ENCODE measurements at places on chromosomes 13 and 19.

GRCh38 chr19:33247441-33247819, 21.8 kb upstream of the SLC7A10 start:
- DNase-seq: peak; percentile 75

DNA sequence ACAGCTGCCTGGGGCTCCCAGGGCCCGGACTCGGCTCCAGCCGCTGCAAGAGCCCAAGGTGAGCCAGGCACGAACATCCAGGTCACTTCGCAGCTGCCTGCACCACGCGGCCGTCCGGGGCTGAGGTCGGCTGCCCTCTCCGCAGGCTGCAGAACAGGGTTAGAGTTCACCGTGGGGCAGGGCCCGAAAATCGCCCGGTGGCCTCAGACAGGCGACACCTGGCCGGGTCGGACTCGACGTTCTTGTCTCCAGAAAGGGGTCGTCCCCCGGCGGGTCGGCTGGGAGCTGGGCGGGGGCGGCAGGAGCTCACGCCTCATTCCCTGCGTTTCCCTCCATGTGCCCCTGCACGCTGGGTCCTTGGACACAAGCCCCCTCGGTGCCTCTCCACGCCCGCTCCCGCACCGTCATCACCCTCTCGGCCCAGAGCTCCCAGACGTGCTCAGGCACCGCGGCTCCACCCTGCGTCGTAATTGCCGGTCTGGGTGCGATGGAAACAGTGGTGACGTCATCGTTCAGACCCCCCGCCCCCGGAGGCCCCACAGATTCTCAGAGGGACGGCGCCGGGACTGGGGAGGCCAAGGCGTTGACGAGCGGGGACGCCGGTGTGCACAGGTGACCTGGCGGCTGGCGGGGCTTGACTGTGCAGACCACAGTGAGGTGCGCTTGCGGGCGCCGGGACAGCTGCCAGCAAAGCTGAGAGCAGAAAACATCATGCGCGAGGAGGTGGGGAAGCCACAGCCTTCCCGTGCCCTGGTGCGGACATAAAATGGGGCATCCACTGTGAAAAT, 4.0 kb upstream of the GRIN3B start:
- no peak for DNase-seq

DNA sequence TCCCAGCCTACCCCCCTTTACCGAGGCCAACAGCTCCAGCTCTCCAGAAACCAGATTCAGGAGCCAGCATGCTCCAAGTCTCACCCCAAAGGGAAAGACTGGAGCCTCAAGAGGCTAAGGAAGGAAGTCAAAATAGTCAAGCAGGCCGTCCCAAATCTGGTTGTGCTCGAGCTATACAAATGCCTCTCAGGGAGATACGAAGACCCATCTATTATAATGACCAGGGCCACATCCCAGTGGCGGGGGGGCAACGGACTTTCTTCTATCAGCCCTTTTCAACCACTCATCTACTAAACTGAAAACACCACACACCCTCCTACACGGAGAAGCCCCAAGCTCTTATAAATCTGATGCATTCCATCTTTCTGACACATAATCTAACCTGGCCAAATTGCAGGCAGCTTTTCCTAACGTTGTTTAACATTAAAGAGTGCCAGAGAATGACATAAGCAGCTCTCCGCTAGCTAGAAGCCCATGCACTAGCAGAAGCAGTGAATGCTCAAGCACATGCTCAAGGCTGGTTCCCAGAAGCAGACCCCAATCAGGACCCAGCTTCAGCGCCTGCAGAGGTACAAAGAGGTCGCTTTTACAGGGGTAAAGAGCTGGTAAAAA, 104.6 kb upstream of the ZNF98 start:
- no peak for DNase-seq

DNA sequence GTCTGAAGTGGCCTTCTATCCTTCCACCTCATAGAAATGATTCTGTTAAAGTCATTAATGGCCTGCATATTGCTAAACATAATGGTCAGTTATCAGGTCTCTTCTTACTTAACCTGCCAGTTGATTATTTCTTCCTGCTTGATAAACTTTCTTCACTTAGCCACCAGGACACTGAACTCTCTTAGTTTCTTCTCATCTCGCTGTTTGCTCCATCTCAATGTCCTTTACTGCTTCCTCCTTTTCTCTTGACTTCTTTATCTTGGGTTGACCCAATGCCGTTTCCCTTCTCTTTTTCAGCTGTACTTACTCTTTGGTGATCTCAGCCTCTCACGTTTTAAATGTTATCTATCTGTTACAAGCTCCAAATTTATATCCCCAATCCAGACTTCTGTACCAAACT, 17.1 kb upstream of the CLC start:
- DNase-seq: no peak

GRCh38 chr13:21526707-21527540, 67.8 kb upstream of the ZDHHC20 start:
- no peak for DNase-seq

DNA sequence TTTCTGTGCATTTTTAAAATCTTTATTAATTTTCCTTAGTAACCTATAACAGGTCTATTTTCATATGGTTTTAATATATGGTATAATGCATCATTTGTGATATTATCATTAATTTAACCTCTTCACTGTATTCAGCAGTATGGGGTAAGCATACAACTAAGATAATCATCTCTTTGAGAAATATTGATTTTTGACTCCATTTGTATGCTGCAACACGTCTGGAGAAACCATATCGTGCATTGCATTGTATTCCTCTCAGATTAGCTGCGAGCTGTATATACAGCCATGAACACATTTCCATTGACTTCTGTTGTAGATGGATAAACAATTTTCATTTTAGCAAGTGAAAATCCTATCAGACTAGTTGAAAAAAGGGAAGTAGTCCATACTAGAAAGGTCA, 2275.8 kb upstream of the PCDH20 start:
- DNase-seq: no peak

DNA sequence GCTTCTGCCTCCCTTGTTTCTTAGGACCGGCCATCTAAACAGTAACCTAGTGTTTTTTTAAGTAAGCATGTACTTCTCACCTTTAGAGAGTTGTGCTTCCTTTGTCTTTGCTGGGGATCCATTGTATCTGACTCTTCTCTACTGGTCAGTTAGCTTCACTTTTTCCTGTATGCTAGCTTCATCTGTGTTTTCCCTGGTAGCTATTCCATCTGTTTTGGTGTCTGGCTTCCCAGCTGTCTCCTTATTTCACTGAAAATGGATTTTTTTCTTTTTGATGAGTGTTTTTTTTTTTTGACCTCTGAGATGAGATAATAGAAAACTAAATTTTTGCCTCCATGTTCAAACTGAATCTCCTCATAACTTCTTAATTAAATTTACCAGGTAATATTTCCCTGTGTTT, 637.0 kb upstream of the SLC10A2 start:
- no peak for DNase-seq
